Fibroblast of skin of left biceps (primary cell): ENCODE measurements at places on chromosomes 12 and 14.

GRCh38 chr12:66269142-66269541, 33.2 kb upstream of the HELB start:
- no peak for DNase-seq

DNA sequence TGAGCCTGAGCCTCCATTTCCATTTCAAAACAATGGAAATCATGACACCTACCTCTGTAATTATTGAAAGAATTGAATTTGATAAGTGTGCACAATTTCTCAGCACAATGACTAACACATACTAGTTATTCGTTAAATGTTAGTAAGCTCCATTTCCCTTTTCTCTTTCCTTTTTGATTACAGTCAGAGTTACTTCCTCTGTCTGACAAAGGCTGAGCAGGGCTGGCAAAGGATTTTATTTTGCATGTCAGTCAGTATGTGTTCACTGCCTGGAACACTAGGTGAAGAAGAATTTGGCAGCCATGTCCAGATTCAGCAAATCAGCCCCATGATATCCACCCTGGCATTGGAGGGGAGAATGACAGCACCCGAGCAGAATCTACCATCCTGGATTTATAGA, 12.2 kb upstream of the RHOJ start:
- no peak for DNase-seq

GRCh38 chr14:98949051-98949450, 322.9 kb downstream of the BCL11B start:
- DNase-seq, result no peak

- no peak for DNase-seq
Measured at GRCh38 chr12:122013791-122014590, 7.7 kb upstream of the BCL7A start.

DNA sequence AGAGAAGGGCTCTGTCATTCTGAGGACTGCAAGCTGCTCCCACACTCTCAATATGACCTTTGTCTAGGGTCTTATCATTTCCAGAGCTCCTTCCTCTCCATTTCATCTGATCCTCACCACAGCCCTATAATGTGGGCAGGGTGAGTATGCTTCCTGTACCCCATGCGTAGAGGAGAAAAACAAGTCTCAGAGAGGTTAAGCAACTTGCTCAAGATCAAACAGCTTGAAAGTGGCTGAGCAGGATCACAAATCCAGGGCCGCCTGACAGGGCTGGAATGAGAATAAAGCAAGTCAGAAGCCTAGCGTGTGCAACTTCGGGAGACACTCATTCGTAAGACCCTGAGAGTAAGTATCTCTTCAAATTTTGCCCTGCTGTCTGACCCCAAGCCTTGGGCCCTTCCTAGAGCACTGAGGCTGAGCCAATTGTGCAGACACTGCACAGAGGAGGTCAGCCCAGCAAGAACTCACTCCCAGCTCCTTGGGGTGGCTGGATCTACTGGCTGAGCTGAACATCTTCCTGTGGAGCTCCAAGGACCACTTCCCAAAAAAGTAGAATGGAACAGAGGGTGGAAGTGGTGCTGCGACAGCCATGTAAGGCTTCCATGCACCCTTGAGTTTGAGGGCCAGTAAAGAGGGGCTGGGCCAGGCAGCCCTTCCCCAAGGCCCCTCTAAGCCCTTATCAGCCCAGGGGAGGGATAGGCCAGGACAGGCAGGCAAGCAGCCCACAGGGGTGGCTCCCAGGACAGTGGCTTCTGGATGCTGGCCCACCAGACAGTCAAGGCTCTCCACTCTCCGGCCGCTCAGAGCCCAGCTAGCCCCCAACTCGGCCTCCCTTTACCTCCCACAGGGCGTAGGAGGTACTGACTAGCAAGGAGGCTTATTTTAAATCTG, 10.5 kb downstream of the ZFP36L1 start:
- no peak for DNase-seq

DNA sequence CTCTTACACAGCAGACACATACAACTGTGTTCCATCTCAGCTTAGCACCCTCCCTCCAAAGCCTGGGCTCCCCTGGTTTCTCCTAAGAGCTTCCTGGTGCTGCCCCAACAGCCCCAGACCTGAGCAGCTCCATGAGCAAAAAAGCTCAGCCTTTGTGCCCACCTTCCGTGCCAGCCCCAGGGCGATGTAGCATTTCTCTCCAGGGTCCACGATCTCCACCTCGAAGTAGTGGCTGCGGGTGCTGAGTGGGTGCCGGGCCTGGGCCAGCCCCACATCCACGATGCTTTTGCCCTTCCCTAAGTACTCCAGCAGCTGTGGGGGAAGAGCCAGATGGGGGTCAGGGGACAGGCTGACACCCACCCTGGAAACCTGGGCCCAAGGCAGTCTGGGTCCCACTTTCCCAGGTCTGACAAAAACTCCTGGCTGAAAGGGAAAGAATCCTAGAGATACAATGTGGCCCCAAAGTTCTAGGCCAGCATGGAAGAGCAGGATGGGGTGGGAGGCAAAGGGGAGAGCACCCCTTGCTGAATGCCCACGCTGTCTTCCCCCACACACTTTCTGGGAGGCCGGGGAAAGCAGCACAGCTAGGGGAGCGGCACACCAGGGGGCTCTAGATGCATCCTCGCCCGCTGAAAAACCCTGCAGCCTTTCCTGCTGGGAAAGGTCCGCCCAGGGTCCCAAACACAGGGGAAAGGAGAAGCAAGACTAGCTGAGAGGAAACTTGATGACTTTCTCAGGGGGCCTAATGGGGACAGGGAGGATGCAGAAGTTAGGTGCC, 11.0 kb downstream of the SPRYD3 start:
- DNase-seq, result no peak

DNA sequence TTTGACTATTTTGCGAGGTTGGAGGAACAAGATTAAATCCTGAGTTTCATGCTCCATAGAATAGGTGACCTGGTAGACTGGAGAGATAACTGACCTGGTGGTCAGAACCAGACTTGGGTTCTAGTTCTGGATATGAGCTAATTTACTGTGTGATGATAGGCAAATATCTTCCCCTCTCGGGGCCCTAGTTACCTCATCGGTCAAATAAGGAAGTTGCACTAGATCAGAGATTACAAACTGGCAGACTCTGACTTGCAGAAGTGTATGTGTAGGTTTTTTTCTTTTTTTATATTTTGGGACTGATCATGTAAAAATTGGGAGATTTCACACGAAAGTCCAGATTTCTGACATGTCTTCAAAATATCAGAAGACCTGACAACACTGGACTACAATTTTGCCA, 37.0 kb downstream of the RPH3A start:
- no peak for DNase-seq

DNA sequence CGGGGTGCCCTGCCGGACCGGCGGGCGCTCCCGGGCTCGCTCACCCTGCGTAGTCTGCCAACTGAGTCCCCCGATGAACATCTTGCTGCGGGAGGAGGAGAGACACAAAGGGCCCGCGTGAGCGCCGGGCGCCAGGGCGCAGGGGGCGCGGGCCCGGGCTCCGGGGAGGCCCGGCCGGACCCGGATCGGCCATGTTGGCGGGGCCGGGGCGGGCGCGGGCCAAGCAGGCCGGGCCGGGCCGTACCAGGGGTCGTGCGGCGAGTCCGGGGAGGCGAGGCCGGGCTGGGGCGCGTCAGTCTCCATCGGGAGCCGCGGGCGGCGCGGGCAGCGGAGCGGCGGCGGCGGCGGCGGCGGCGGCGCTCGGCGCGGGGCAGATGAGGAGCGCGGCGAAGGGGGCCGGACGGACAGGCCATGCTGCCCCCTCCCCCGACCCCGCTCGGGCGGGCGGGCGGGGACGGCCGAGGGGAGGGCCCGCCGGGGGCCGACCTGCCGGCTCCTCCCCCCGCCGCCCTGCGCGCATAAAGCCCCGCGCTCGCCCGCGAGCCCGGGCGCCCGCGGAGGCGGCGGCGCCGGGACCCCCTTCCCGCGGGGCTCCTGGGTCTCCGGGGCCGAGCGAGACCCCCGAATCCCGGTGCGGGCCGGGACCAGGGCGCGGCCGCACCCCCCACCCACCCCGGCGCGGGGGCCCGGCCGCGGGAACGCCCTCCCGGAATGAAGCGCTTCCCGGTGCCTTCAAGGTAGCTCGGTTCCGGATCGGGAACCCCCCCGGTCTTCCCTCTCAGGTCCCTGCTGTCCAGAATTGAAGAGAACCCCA, at the start of gene MSI1:
TSS of gene MSI1 (minus strand) at position 376 of the 814 bp plus-strand sequence. CDS start at position 303, 73 bp downstream.
- DNase-seq, result no peak

- no peak for DNase-seq
Measured at GRCh38 chr14:103633391-103633790, 4.4 kb downstream of the KLC1 start.

- no peak for DNase-seq
Measured at GRCh38 chr14:93185349-93185720, 218 bp downstream of the LYSET start.

DNA sequence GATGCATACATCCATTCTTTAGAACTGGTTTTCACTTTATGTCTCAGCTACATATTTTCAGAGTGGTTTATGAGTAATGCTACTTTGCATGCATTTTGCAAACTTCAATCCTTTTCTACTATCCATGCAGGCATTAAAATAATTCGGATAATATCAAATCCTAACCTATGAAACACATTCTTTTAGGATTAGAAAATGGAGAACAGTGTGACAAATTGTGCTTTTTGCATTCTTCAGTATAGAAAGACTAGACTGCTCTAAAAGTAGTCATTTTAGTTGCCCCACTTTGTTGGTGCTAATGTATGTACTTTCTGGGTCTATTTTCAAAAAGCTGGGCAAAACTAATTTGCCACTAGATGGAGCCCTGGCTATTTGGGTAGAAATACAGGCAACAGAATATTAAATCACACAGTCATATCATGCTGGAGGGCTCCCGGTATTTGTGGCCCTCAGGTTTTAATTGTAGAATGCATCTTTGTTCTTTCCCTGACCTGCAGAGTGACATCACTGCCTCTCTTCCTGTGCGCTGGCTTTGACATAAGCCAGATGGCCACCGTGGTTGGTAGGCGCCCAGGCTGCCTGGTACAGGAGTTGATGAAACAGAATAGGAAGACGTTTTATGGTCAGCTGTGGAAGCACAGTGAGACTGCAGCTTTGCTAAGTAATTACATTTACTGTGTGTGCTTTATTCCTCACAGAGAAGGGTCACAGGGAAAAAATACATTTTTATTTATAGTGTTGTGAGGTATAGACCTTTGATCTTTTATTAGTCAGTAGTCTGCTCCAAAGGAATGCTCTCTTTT, 28.1 kb downstream of the MSRB3 start:
- DNase-seq, result peak; percentile 26

- DNase-seq, result no peak
Measured at GRCh38 chr12:102120886-102121285, 903 bp downstream of the PARPBP start.

DNA sequence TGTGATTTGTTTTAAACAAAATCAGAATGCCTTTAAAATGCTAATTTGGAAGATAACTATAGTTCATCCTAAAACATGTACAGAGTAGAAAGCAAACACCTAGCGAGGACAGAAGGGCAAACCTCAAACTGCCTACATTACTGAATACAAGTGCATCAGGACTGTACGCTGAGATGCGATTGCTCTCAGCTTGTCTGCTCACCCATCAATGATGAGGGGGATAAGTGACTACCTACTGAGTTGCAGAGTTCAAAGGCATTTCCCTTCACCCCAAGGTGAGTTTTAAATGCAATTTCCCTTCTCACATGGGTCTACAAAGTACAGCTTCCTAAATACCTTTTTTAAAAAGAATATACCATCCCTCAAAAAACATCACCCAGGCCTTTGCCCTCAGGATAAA, 52.9 kb downstream of the PHLDA1 start:
- DNase-seq, result no peak

- no peak for DNase-seq
Measured at GRCh38 chr14:35631071-35631805, 97.3 kb downstream of the INSM2 start.

- no peak for DNase-seq
Measured at GRCh38 chr12:121448771-121449315, 48.9 kb downstream of the RNF34 start.

DNA sequence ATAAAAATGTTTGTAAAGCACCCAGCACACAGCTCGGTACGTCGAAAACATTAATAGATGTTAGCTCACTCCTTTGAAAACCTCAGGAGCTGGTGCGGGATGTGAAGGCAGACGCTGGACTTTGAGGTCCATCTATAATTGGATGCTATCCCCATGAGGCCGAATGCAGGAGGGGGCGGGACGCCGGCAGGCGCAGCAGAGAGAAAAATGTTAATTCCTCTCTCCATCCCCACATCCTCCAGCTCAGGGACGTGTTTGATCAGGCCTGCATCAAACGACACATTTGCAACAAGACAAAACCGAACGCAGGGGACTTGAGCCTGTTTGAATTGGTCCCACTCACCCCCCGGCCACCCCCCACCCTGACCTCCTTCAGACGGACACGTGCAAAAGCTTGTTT, 231.0 kb downstream of the RBM19 start:
- no peak for DNase-seq

DNA sequence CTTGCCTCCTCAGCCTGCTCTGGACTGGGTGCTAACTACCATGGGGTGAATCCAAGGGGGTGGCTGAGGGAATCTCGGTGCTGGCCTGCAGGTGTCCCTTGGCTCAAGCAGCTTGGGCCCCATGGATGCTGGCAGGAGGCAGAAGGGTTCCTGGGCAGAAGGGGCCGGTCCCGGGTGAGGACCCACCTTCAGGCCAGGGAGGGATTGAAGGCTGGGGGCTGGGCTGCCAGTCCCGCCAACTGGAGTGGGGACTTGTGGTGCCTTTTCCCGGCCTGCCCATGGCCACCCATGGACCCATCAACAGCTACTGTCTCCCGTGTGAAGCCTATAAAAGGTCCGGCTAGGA, 550.1 kb downstream of the SLC6A15 start:
- no peak for DNase-seq

DNA sequence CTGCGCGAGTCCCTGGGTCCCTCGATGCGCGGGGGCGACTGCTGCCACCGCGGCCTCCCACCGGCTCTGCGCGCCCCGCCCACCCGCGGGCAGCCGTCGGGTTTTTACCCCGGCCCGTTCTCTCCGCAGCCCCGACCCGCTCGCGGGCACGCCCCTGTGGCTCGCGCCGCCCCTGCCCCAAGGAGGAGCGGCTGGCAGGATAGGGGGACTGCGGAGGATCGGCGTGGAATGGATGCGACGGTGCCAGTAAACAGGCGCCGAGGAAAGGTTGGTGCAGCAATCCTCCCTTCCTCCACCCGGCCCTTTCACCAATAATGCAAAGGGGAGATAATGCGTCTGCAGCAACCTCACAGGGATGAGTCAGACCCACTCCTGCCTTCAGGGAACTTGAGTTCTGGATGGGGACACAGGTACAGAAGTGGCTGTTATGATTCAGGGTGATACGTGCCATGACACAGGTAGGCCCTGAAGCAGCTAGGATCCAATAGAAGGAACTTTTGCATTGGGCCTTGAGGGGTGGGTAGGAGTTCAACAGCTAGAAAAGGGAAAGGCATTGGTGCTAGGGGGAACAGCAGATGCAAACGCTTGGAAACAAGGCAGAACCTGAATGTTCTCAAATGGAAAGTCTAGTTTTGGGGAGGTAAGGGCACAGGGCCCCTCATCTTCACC, 554 bp upstream of the DEGS2 start:
- DNase-seq, result no peak

GRCh38 chr14:97477353-97477752, 680.2 kb downstream of the VRK1 start:
- no peak for DNase-seq

- DNase-seq, result no peak
Measured at GRCh38 chr12:71353607-71354006, 86.0 kb upstream of the LGR5 start.
